ENCODE measurements at places on chromosomes 5 and 9.

GRCh38 chr5:122415030-122415800 is 103.2 kb downstream of the SNCAIP start:
- peak; percentile 91 for DNase-seq

- DNase-seq: no peak
Measured at GRCh38 chr5:10704949-10705621, 55.9 kb downstream of the DAP start.

DNA sequence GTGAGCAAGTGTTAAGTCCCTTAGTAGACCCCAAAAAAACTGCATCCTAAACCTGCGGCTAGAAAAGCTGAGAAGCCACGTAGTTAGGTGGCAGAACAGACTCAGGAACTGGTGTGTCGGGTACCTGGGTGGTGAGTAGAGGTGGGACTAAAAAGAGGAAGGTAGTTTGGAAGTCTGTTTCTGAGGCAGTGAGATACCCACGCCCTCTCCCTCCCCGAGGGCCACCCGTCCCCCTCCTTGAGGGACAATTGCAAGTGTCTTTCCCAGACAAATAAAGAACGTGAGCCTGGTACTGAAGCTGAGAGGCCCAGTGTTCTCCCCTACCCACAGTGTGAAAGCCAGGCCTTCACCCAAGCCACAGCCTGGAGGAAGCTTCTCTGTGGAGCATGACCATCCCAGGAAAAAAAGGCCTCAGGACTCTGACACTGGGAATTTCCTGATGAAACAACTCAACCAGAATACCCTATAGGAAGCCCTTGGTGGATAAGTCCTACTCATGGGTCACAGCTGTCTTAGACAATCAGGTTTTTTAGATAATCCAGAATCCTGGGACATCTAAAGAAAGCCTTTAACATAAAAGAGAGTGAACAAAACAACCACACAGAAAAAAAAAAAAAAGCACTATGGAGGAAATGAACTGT is 7.0 kb upstream of the CD74 start:
- DNase-seq: no peak

- DNase-seq: no peak
Measured at GRCh38 chr5:175201393-175201792, 242.6 kb downstream of the DRD1 start.

DNA sequence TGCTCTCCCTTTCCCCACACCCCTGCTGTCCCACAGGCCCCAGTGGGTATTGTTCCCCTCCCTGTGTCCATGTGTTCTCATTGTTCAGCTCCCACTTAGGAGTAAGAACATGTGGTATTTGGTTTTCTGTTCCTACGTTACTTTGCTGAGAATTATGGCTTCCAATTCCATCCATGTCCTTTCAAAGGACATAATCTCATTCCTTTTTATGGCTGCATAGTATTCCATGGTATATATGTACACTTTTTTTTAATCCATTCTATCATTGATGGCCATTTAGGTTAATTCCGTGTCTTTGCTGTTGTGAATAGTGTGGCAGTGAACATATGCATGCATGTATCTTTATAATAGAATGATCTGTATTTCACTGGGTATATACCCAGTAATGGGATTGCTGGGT is 25.6 kb downstream of the FER start:
- DNase-seq: no peak

- no peak for DNase-seq
Measured at GRCh38 chr5:74763504-74763903, 3.4 kb downstream of the GFM2 start.

DNA sequence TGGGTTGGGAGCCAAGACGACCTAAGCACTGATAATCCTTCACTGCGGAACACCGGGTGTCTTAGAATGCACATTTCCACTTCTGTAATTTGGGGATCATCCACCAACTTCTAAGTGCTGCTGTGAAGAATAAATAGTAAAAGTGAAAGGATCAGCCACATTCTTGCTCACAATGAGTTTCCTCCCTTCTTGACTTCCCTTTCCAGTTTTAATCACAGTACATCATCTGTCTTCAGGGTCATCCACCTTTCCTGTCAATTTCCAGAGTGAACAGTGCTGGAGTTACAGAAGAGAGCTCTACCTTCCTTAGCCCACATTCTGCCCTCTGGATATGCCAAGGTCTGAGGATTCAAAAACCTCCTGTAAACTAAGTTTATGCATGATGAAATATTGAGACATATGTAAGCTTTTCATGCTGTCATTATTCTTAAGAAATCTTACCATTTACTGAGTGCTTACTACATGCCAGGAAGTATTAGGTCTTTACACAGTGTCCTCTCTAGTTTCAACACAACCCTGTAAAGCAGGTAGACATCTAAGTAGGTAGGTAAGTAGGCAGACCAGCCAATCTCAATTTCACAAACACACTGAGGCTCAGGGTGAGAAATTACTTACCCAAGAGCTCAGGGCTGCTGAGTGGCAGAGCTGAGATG is 105.2 kb downstream of the CDK5RAP2 start:
- DNase-seq: no peak

DNA sequence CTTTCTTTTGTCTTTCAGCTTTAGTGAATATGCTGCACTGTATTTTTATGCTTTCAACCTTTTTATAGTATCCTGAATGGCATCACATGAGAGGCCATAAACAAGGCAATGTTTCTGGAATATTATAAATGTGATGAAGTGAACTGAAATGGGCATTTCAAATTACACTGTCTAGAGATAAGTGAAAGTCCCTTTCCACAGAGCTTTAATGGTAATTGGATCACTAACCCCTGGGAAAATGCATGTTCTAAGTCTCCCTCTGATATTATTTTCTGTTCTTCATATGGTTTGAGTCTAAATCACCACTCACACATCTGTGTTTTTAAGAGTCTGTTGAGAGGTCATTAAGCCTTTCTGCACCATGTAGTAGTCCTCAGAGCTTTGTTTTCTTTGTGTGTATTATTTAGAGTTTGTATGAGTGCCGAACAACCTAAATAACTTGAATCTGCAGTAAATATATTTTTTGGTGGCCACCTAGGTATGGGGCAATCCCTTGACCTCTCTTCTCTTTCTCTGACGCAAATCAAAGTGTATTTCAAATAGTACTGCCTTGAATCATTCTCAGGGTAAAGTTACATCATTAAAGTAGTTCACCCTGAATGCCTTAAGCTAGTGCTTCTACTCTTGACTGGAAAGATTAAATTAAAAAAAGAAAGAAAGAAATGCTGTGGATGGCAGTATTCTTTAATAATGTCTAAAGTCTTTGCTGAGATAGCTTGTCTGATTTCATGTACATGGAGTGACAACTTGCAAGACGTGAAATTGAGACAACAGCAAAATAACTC is 1931.0 kb upstream of the CDH6 start:
- DNase-seq: no peak

GRCh38 chr5:64344501-64344900 is 161.3 kb upstream of the RGS7BP start:
- no peak for DNase-seq

DNA sequence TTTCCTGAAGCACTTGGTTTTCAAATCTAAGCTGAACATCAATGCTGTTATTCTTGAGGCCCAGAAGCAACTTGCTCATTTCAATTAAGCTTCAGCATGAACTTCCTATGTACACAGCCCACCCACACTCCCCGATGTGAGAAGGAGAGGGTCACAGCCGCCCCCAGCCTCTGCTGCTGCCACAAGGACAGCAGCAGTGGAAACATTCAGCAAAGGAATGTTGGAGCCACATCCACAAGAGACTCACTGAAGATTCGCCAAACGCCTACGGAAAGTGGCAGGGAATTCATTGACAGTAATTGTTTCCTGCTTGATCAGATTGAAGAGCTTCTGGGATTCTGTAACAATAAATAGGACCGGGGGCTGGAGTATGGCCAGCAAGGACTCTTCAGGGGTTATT is 2.9 kb downstream of the TGFBI start:
- DNase-seq: no peak

DNA sequence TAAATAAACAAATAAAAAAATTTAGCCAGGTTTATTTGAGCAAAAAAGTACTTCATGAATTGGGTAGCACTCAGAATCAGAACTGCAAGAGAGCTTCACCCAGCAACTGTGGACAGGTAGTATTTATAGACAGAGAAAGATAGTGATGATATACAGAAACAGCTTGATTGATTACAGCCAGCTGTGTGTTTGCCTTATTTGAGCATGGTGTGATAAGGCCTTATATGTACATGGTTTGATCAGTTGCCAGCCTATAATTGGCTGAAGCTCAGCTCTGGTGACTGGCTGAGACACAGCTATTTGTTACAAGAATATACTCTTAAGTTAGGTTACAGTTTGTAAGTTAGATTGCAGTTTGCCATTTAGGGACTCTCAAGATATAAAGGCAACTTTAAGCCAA is 34.3 kb upstream of the ARL15 start:
- DNase-seq: no peak

- DNase-seq: no peak
Measured at GRCh38 chr5:376799-377325, 55.3 kb downstream of the AHRR start.

GRCh38 chr9:88511906-88512305 is 23.1 kb upstream of the NXNL2 start:
- no peak for DNase-seq

- DNase-seq: no peak
Measured at GRCh38 chr9:133592731-133593409, 16.3 kb downstream of the FAM163B start.

GRCh38 chr9:110846215-110846614 is 177.6 kb downstream of the MUSK start:
- no peak for DNase-seq

- no peak for DNase-seq
Measured at GRCh38 chr9:108850293-108850897, 5.4 kb downstream of the ACTL7B start.

DNA sequence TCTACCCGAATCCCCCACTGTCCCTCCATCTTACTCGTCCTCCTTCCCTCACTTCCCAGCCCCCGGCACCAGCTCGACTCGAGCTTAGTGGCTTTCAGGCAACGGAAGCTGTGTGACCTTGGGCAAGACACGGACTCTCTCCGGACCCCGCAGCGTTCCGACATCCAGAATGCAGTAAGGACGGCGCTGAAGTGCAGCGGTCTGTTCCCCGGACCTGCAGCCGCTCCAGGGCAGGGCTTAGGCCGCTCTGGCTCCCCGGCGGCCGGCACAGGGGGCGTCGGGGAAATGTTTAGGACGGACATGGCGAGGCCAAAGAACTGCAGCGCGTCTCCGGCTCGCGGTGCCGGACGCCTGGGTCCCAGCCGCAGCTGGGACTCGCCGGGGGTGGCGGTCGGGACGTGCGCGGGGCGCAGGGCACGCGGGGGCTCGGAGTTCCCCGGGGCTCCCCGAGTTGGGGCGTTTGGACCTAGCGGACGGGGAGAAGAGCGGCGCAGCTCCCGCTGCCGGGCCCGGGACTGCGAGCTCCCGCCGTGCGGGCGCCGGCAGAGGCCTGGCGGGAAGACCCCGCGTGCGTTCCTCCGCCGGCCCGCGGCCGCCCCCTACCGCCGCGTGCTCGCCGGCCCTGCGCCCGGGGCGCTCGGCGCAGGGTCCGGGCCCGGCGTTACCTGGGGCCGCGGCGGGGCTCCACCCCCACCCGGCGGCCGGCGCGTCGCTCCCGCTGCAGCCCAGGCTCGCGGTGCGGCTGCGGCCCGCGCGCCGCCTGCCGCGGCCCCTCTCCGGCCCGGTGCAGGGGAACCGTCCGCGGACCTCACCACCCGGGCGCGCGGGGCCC is 5.6 kb upstream of the RNF44 start:
- peak; percentile 62 for DNase-seq

- no peak for DNase-seq
Measured at GRCh38 chr9:37370968-37371563, 51.4 kb upstream of the GRHPR start.

- DNase-seq: no peak
Measured at GRCh38 chr9:107824556-107824955, 335.0 kb upstream of the KLF4 start.

DNA sequence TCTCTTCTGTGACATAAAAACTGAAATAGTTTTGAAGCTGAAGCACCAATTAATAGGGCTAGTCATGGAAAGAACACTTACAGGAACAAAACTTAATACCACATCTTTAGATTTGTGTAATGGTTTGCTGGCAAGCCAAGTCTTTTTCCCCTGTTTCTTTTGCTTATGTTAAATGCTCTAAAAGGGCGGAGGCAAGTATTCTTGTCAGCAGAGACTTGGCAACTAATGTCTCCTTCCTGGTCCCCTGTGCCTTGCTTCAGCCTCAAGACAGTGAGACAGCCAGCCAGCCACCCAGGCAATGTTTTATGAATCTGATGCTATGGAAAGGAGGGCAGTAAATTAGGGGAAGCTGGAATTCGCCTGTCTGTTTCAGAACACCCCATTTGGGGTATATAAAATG is 45.7 kb downstream of the PRRC1 start:
- DNase-seq: no peak

GRCh38 chr9:101530076-101530711 is 3.5 kb upstream of the RNF20 start:
- DNase-seq: peak; percentile 64

DNA sequence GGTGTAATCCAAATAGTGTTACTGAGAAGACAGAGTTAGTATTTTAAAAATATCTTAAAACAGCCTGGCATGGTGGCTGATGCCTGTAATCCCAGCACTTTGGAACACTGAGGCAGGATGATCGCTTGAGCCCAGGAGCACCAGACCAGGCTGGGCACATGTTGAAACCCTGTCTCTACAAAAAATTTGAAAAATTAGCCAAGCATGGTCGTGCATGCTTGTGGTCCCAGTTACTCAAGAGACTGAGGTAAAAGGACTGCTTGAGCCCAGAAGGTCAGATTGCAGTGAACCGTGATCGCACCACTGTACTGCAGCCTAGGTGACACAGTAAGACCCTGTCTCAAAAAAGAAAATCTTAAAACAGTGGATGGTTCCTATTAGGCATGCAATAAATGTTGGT is 12.4 kb downstream of the IFNA1 start:
- DNase-seq: no peak

DNA sequence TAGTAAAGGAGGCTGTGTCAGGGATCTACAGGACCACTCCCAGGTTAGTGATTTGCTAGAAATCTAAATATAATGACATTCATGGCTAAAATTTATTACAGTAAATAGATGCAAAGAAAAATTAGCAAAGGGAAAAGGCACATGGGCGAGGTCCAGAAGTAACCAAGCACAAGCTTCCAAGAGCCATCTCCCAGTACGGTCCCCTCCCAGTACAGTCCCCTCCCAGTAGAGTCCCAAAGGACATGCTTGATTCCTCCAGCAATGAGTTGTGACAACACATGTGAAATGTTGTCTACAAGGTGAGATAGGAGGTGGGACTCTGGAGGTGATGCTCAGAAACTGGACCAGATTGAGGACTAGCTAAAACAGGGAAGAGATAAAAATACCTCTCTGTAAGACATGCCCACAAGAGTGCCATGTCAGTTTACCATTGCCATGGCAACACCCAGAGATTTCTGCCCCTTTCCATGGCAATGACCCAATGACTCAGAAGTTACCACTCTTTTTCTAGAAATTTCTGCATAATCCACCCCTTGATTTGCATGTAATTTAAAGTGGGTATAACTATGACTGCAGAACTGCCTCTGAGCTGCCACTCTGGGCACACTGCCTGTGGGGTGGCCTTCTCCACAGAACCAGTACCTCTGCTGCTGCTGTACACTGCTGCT is 27.9 kb upstream of the CEMIP2 start:
- DNase-seq: peak; percentile 40

- DNase-seq: peak; percentile 71
Measured at GRCh38 chr5:32027717-32028458, 146.2 kb downstream of the GOLPH3 start.

- DNase-seq: no peak
Measured at GRCh38 chr5:99879791-99880511, 655.2 kb upstream of the FAM174A start.

Data from brain (organoid and tissue), 16 donors.